ENCODE measurements at places on chromosomes 5 and 9.

- no peak for DNase-seq
These were observed 1.3 kb downstream of the TNFSF15 start for GRCh38 chr9:114804505-114804904.

- DNase-seq: peak; percentile 48
These were observed 762 bp downstream of the SNCAIP start for GRCh38 chr5:122312591-122313406.

DNA sequence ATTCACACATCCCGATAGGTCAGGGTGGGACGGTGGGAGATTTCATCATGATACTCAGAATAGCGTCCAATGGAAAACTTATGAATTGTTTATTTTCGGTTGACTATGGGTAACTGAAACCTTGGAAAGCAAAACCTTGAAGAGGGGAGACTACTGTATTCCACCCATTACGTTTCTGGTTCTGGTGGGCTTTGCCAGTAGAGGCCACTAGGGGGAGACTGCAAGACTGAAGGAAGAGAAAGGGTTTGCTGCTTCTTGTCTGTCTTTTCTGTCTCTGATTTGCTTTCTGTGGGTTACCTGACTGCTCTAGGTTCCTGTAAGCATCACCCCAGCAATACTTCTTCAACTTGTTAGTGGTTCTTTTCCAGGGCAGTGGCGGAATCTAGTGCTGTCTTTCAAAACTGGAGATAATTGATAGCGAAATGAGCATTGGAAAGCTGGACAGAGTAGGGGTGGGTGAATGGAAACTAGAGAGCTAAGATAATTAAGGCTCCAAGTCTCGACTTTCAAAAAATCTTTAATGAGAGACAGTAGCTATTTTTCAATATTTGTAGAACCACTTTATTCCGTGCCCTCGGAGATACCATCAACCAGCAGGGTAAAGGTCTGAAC is 27.0 kb downstream of the GRIN3A start:
- no peak for DNase-seq

DNA sequence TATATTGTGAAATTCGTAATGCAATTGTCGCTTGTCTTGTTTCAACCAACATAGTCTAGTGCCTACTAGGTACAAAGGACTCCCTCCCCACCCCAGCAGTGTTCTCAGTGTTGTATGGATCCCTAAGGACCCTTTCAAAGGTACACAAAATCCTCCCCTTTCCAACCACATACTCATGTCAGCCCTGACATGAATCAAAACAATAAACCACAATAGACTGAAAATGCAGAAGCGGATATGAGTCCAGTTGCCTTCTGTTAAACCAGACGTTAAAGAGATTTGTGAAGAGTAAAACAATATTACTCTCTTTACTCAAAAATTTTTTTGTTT is 82.4 kb upstream of the IFNK start:
- no peak for DNase-seq

GRCh38 chr9:130354806-130355205 is 89.2 kb downstream of the HMCN2 start:
- DNase-seq: no peak

DNA sequence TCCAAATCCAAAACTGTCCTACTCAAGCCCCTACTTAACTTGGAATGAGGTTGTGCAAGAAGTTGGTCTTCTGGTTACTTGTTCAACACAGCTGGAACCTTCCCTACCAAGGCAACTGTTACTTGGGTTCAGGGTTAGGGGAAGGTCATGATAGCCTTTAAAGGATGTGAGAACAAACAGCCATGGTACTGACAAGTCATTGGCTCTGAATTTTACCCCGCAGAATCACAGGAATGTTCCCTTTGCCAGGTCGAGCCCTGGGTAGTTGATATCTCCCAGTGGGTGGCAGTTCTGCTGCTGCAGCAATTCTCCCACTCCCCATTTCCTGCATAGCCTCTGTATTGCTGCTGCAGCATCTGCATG is 396.1 kb upstream of the MPDZ start:
- DNase-seq: no peak

DNA sequence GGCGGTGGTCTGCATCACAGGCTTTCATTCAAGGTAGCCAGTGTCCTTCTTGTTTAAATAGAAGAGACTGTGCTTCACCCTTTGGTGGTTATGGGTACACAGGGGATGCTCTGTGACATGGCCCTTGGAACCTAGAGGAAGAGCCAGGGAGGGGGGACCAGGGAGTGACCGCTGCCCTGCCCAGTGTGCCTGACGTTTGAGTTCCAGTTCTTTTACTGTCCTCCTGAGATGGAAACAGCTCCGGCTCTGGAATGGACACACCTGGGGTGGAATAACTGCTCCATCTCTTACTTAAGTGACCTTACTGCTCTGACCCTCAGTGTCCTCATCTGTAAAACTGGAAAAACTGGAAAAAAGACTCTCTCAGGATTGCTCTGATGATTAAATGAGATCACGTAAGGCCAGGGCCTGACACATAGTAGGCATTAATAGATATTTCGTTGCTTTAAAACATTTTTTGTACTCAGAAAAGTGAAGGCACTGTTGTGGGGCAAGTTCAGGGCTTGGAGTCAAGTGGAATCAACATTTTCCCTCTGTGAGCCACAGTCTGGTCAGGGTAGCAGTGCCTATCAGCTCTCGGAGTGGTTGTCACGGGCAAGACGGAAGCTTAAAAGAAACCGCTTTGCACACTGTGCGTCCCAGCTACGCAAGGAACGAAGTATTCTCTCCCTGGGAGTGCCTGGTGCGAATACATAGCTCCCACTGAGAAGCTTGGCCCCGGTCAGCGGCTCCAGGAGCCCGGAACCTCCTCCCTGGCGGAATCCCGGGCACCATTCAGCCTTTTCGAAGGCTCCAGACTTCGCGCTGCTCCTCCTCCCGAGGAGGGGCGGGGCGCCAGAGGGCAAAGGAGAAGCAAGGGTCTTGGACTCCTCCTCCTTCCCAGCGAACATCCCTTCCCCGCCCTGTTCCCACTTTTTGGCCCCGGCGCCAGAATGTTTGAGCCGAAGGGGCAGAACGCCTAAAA is 5.8 kb downstream of the POU4F3 start:
- DNase-seq: peak; percentile 38

DNA sequence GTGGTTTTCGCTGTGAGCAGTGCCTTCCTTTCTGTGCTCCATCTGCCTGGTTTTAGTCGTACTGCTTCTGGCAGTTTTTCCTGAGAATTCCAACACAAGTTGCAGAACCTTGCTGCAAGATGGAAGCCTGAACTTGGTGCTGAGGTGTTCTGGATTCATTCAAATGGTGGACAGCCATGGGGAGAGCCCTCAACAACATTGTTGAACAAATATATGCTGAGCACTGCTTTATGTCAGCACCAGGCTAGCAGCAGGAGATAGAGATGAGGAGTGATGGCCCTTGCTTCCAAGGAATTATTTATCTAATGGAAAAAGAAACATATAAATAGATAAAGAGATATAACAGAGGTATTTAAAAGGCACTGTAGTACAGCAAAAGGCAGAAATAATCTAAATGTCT is 7.3 kb upstream of the RPS6 start:
- no peak for DNase-seq

GRCh38 chr5:40021007-40021406 is 596.2 kb upstream of the DAB2 start:
- DNase-seq: no peak

- no peak for DNase-seq
These were observed 3.3 kb upstream of the LSM11 start for GRCh38 chr5:157740229-157740610.

GRCh38 chr5:65672796-65673195 is 48.0 kb downstream of the SHLD3 start:
- no peak for DNase-seq

- no peak for DNase-seq
These were observed 65.7 kb upstream of the ANKH start for GRCh38 chr5:14937254-14937653.

DNA sequence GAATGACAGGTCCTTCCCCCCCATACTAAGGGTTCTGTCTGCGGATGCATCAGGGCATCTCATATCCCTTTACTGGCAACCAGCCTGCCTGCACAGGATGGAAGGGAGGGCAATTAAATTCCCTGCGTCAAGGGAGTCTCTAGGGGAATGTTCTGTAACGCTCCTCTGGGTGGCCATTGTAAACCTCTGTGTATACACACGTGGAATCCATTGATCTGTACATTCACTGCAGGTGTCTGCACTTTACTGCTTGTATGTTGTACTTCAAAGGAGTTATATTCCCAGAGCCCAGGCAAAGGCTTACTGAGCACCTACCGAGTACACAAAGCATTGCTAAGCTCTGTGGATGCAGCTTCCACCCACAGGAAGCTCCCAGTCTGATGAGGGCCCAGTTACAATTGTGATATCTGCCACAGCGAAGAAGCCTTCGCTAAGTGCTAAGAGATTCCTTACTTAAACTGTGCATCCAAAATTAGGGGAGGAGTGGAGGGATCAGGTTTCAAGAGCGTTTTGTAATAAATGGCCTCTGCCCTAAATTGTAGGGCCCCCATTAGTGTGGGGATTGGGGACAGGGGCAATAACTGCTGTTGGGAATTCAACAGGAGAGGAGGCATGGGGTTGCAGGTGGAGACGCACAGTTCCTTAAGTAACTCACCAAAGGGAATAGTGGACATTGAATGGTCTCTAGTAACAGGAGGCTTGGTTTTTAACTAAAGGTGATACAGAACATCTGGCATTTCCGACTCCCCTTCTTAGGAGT is 1.5 kb upstream of the RETREG1 start:
- DNase-seq: peak; percentile 28

DNA sequence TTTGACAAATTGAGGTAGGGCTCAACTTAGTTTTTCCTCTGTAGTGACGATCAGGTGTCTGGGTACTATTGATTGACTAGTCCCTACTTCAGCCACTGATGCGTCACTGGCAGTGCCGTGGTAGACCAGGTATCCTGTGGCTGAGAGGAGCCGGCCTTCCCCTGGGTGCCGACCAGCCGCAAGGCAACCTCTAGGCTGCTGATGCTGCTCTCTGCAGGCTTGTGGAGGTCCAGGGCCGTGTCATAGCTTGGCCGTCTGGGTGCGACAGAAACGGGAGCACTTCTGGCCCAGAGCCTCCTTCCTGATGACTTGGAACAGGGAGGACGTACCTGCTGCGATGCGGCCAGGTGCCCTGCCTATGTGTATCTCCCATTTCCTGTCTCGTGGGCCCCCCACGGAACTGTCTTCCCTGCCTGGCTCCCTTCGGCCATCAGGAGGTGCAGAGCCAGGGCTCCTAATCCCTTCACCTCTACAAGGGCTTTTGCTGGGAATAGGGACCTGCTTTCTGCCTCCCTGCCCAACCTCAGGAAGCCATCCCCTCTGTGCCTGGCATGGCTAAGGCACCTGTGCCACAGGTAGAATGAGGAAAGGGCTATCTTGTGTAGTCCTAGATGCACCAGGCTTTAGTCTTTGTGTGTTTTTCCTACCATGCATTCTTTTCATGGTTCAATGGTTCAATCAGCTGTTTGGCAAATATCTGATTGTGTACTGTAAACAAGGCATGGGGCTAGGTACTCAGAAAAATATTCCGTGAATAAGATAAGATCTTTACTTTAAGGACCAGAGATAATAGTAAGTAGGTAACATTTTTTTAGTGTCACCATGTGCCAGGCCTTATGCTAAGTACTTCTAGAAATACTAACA is 44.6 kb downstream of the MVB12B start:
- DNase-seq: no peak

- peak; percentile 90 for DNase-seq
These were observed 86.7 kb upstream of the ALDH1A1 start for GRCh38 chr9:73039271-73040263.
